ENCODE measurements at places on chromosomes 4 and X. TPM values are rescaled to one million over a fixed set of nuclear protein-coding genes. Genes with fewer than 3 reads are reported as not detected.

DNA sequence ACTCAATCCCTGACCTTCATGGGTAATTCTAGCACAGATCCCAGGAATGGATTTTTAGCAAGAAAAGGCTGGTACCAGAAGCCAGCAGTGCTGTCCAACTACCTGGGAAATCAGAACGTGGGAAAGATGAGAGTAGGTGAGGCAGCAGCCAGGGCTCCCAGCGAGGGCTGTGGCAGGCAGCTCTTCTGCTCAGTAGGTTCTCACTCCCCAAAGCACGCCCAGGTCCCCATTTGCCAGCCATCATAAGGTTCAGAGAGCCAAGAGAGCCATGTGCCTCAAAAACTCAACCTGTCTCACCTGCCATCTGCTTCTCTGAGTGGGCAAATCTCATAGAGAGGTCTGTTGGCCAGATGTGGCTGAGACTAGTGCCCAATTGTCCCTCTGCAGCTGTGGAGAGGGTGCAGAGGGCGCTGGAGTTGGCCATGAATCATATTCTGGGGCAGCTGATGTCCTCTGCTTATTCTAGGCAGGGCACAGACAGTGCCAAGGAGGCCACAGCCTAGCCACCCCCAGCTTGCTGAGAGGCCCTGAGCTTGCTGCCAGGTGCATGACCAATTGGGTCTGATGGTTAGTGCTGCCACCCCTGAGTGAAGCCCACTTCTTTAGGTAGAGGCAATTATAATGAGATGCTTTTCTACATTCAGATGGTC, 81.7 kb upstream of the GATB start:
- H3K36me3 ChIP-seq, result no peaks in the 10 kb centered on the region
- no peak overlapping the region for H3K27ac ChIP-seq
- H3K27me3 ChIP-seq, result no peaks in the 10 kb centered on the region
- no peak overlapping the region for H3K4me3 ChIP-seq

GAGE12H gene
- polyA plus RNA-seq, result not detected

DNA sequence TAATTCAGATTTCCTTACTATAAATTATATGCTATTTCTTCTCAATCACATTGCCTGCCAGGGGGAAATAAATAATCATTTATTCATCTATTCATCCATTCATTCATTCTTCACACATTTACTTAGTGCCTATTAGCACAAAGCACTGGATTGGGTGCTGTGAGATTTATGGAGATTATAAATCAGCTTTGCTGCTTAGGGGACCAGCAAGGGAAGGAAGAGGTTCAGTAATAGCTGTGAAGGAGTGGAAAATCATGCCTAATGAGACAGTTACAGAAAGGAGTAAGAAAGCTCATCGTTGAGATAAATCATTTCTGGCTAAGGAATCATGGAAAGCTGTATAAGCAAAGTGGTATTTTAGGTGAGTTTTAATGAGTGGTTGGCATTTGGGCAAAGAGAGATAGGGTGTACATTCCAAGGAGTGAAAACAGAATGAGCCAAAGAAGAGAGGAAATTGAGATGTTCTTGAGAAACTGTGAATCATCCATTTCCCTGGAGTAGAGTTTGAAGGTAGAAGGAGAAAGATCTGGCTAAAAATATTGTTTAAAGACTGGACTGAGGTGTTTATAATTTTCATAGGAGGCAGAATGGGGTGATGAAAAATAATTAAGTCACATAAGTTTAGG, 9.6 kb downstream of the ARSJ start:
- H3K36me3 ChIP-seq, result no peaks in the 10 kb centered on the region
- DNase-seq, result no peak
- H3K4me1 ChIP-seq, result no peaks in the 10 kb centered on the region
- H3K27me3 ChIP-seq, result no peaks in the 10 kb centered on the region
- no peak overlapping the region for H3K27ac ChIP-seq

DNA sequence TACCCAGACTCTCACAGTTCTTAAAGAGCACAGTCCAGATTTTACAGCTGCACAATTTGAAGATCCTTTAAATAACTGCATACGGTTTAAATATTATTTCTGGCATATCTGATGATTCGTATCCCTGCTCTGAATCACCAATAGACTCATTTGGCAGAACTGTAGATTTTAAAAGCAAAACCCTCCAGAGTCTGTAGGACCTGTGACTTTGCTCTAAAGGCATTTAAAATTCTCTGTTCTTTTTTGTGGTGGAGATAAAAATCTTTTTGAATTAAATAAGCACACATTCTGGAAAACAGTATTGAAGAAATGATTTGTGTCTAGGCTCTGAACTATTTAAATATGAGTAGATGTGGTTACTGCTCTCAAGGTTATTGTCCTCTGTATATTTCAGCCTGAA, 246.2 kb upstream of the PITX2 start:
- DNase-seq, result no peak
- no peaks in the 10 kb centered on the region for H3K36me3 ChIP-seq
- H3K4me3 ChIP-seq, result no peak overlapping the region
- no peaks in the 10 kb centered on the region for H3K4me1 ChIP-seq
- H3K27ac ChIP-seq, result no peak overlapping the region

- H3K27ac ChIP-seq, result no peak overlapping the region
- H3K4me1 ChIP-seq, result no peaks in the 10 kb centered on the region
- H3K27me3 ChIP-seq, result no peaks in the 10 kb centered on the region
- DNase-seq, result peak; percentile 56
Measured at GRCh38 chr4:180852738-180853137, 1390.5 kb upstream of the TENM3 start.

GRCh38 chr4:102344520-102344953, 745 bp downstream of the SLC39A8 start:
- H3K36me3 ChIP-seq, result no peaks in the 10 kb centered on the region
- peak overlapping the region; percentile 66 for H3K4me3 ChIP-seq
- H3K4me1 ChIP-seq, result peaks cover 16% of the 10 kb centered on the region
- peak; percentile 22 for DNase-seq
- peak overlapping the region; percentile 59 for H3K27ac ChIP-seq

USP26 gene
- polyA plus RNA-seq, result not detected

Data from spinal cord (tissue), 10 donors.